Right renal cortex interstitium (tissue), 3 donors: ENCODE measurements at places on chromosomes 6 and 20.

DNA sequence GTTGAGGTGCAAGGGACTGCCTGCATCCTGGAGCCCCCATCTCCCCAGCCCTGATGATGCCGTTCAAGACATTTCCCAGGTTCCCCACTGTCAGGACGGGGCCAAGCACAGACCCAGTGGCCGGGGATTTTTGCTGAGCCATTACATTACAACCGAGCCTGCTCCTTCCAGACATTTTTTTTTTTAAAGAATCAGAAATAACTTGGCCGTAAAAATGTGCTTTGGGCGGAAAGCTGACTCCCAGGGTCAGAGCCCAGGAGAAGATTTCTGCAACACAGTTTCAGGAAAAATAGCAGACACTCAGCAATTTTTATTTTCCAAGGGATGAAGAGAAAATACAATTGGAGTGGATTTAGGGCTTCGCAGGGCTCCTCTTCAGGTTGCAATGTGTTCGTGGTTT lies 87.9 kb downstream of the LRFN2 start:
- no peak for DNase-seq

DNA sequence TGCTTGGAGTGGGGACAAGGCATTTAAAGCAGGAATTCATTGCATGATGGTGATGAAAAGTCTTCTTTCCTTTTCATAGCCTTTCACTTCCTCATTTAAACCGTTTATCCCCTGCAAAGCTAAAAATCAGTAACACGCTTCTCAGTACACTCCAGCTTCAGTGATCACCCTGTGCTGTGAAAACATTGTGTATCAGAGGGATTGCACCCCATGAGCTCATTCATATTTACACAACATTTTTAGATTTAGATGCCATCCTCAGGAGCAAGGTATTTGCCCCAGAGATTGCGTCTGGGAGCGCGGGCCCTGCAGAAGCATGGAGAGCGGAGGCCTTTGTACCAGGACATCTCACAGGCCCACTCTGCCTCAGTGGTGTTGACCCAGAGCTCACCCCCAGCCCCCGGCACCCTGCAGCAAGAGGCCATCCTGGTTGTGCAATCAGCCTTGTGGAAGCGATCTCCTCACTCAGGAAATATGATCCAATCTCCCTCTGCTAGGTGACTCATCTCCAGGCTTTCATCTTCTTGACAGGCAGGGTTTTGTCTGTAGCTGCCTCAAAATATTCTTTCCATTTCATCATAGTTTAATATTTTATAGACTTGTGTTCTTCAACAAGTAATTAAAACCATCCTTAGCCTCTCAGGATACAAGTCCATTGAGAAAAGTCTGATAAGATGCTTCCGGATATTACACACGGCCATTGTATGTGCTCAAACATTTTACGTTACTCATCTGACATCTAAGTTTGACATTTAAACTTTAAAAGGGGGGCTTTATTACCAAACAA lies 38.9 kb upstream of the THBS2 start:
- no peak for DNase-seq

GRCh38 chr20:43985608-43986316 lies 71.1 kb downstream of the TOX2 start:
- DNase-seq: no peak

DNA sequence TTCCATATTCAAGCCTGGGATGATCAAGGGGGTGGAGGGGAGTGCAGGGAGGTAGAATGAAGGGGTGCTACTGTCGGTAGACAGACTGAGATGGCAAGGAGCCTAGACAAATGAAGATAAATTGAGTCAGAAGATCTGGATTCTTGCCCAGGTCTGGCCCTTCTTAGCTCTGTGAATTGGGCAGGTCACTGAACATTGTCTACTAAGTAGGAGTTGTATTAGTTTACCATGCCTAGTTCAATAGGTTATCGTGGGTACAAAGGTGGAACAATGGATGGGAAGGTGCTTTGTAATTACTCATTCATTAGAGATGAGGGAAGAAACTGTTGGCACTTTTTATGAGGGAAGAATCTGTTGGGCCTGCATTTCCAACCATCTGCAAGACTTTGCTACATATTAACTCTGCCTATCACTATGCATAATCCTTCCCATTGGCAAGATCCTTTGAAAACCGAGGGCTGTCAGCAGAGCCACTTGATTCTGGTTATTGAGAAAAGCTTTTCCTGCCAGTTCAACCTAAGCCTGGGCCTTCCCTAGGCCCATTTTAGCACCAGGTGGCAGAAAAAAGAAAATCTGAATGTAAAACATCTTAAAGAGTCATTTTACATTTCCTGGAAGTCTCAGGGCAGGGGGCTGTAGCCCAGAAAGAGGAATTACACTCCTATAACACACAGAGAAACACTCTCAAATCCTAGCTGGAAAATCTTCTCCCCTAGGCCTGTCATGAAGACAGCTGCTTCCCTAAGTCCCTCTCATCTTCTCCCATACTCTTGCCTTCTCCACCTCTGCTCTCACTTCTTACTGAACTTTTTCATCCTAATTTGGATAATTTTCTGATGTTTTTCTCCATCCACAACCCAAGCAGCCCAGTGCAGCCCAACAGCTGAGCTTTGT lies 103.5 kb downstream of the CD24 start:
- DNase-seq: no peak

DNA sequence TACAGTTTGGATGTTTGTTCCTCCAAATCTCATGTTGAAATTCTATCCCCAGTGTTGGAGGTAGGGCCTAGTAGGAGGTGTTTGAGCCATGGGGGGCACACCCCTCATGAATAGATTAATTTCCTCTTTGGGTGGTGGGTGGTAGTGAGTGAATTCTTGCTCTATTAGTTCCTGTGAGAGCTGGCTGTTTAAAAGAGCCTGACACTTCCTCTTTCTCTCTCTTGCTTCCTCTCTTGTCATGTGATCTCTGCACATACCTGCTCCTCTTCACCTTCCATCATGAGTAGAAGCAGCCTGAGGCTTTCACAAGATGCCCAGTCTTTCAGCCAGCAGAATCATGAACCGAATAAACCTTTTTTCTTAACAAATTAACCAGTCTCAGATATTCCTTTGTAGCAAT lies 340.2 kb upstream of the CHD6 start:
- no peak for DNase-seq

DNA sequence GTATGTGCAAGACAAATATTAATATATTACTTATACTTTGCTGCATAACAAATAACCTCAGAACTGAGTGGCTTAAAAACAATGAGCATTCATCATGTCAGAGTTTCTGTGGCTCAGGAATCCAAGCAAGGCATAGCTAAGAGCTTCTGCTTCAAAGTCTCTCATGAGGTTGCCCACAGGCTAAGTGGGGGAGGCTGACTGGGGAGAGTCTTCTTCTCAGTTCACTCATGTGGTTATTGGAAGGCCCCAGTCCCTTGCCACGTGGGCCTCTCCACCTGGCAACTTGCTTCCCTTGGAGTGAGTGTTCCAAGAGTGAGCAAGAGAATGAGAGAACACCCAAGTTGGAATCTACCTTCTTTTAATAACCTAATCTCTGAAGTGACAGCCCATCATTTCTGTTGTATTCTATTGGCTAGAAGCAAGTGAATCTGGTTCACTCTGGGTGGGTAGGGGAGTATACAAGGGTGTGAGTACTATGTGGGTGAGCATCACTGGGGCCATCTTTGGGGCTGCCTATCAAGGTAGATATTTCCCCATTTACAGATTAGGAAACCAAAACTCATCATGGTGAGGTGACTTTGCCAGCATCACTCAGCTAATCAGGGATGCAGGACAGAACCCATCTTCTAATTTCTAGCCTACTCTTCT lies 36.0 kb downstream of the DNAH8 start:
- no peak for DNase-seq

- DNase-seq: no peak
Observed at GRCh38 chr20:52313341-52313963, 121.9 kb upstream of the ZFP64 start.

DNA sequence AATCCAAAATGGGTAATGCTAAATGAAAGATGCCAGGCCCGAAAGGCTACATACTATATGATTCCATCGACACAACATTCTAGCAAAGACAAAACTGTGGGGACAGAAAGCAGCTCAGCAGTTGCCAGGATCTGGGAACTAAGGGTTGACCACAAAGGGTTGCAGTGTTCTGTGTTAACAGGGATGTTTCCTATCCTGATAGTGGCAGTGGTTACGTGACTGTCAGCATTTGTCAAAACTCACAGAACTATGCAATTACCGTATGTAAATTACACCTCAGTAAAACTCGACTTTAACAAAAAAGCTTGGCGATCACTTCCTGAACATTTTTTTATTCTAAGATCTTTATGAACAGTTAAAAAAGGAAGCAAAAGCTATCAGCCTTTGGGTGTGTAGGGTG lies 83.9 kb downstream of the BANF2 start:
- no peak for DNase-seq

DNA sequence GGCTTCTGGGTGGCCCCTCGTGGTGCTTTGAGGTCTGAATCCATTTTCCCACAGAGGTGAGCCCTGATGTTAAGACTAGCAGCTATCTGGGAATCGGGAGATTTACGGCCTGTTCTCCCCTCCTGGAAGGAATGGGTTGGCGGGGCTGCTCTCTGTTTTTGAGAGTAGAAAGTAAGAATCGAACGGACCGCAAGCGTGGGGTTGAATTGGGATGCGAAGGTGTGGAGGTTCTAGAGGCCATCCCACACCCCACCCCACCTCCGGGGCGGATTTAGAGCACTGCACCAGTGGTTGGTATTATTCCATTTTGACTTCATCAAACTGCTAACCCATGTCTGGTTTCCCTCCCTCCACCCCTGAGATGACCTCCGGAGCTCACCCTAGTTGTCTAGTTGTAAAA lies 11.5 kb downstream of the PYGB start:
- DNase-seq: no peak

GRCh38 chr6:69917834-69918233 lies 51.5 kb downstream of the COL19A1 start:
- DNase-seq: no peak

DNA sequence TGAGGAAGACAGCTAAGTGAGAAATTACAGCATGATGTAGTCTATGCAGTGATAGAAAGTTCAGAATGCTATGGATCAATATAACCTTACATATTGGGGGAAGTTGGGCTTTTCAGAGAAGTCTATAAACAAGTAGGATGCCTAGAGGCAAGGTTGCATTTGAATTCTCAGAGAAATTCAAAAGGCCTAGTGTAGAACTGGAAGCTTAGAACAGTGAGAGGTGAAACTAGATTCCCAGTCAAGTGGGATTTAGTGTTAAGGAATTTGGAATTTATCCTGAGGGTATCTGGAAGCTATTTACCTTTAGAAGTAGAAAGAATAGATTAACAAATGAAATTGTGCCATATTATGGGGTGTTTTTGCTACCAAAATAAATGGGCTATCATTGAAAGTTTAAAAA lies 4.3 kb downstream of the CENPW start:
- no peak for DNase-seq

- no peak for DNase-seq
Observed at GRCh38 chr20:64155258-64156135, 8.8 kb upstream of the MYT1 start.

DNA sequence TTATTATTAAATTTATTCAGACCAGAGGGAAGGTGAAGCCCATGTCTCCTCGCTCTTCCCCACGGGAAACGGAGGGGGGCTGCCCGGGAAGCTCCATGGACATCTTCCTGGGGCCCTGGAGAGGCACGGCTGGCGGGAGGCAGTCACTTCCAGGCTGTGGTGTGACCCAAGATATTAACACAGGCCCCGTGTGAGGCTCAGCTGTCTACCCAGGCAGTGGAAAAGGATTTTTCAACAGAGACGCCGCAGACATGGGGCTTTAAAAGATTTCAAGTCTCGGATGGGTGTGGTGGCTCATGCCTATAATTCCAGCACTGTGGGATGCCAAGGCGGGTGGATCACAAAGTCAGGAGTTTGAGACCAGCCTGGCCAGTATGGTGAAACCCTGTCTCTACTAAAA lies 117.9 kb downstream of the ERMARD start:
- DNase-seq: no peak

DNA sequence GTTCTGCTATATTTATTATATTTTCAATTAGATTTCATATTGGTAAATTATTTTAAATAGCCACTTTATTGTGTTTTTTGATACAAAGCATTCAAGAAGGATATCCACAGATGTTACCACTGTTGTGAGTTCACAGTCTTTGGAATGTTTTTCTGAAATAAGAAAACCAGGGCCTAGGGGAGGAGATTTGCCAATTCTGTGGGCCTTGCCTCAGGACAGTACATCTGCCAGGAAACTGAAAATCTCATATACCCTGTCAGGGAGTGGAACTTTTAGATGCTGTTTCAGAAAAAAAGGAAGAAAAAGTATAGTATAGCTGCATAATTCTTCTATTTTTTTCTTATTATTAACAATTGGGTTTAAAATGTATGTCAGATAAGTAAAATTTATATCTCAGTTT lies 995.9 kb upstream of the ADGRB3 start:
- no peak for DNase-seq

GRCh38 chr20:2749951-2750490 lies 50.4 kb downstream of the CPXM1 start:
- no peak for DNase-seq

- no peak for DNase-seq
Observed at GRCh38 chr20:38278763-38279162, 18.2 kb upstream of the KIAA1755 start.

DNA sequence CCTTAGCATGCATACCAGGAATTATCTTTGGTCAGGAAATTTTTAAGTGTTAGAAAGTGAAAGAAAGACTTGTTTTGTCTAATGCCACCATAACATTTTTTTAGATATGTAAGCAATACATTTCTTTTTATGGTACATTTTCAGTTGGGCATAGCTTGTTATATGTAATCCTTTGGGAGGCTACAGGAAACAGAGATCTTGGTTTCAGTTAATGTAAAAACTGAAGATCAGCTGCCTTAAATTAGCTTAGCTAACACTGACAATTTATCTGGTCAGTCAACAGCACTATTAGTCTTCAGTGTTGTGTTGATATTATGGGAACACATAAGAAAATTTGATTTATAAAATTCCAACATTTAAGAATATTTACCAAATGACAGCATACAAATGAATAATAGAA lies 78.6 kb upstream of the SMIM8 start:
- no peak for DNase-seq

GRCh38 chr6:138330763-138331162 lies 46.9 kb upstream of the SMIM28 start:
- no peak for DNase-seq

DNA sequence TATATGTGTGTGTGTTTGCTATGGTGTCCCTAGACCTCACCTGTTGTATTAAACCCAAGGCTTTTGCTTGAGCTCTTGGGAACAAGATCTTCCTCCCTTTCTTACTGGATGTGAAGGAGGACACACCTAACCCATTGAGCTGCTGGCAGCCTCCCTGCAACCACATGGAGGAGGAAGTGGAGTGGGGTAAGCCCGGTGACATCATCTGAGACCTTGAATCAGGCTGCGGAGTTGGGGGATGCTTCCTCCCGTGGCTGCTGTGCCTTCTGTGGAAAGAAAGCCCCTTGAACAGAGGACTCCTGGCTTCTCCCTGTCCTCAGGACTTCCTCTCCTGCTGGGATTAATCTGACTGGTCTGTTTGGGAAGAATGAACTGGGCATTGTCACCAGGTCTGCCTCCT lies 3.3 kb downstream of the CST11 start:
- no peak for DNase-seq
